Ammon's horn (tissue), 1 donor: ENCODE measurements at places on chromosomes 1 and 21.

- DNase-seq = no peak
Observed at GRCh38 chr21:26055841-26056264, 114.7 kb downstream of the APP start.

GRCh38 chr1:161502641-161503393 lies 2.4 kb upstream of the FCGR2A start:
- no peak for DNase-seq

- no peak for DNase-seq
Observed at GRCh38 chr21:26451081-26451740, 121.9 kb downstream of the CYYR1 start.

DNA sequence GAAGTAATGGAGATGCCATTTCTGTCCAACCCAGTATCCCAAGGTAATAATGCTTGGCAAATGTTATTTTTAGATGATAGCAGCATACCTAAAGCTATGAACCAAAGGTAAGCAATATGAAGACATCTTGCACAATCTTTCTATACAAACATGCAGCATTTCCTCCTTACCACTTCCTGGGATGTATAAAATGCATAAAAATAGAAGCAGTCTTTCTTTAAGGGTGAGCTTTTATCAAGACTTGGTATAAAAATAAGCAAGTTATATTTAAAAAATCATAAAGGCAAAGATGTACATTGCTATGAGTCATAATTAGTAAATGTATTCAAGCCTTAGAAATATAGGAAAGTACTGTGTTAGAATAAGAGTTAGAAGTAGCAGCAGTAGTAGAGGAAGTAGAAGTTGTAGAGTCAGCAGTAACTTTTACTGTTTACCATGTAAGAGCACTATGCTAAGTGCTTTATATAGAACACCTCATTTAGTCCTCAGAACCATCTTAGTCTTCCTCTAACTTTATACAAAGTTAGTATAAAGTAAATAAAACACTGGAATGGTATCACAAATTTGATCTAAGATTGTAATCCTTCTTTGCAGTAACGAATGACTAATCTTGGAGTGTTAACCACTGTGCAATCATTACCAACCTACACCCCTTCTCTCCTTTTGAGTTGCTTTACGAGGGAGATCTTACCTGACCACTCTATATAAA lies 371.3 kb downstream of the VAV3 start:
- no peak for DNase-seq
